Glutamatergic neuron (in vitro differentiated cells): ENCODE measurements at places on chromosomes 5 and 9.

GRCh38 chr9:91193087-91193657 lies 168.5 kb downstream of the AUH start:
- H3K27ac ChIP-seq: no peak overlapping the region
- peaks cover 6% of the 10 kb centered on the region for H3K27me3 ChIP-seq
- peaks cover 19% of the 10 kb centered on the region for H3K4me1 ChIP-seq
- H3K4me3 ChIP-seq: peak overlapping the region; percentile 88
- peak; percentile 59 for DNase-seq

- no peaks in the 10 kb centered on the region for H3K4me1 ChIP-seq
- no peak overlapping the region for H3K27ac ChIP-seq
- peaks cover 5% of the 10 kb centered on the region for H3K36me3 ChIP-seq
- H3K4me3 ChIP-seq: no peak overlapping the region
- H3K27me3 ChIP-seq: peaks cover 2% of the 10 kb centered on the region
- DNase-seq: no peak
Observed at GRCh38 chr5:25405850-25406249, 761.1 kb upstream of the CDH10 start.

- H3K4me1 ChIP-seq: no peaks in the 10 kb centered on the region
- no peak overlapping the region for H3K4me3 ChIP-seq
- no peak overlapping the region for H3K27ac ChIP-seq
- no peak for DNase-seq
Observed at GRCh38 chr9:123003466-123003865, 30.0 kb upstream of the GPR21 start.

- no peak overlapping the region for H3K4me3 ChIP-seq
- no peak for DNase-seq
- no peaks in the 10 kb centered on the region for H3K36me3 ChIP-seq
- no peak overlapping the region for H3K27ac ChIP-seq
- no peaks in the 10 kb centered on the region for H3K27me3 ChIP-seq
Observed at GRCh38 chr5:67010684-67011409, 185.8 kb downstream of the CD180 start.

GRCh38 chr5:9787861-9788600 lies 157.9 kb upstream of the TAS2R1 start:
- no peaks in the 10 kb centered on the region for H3K27me3 ChIP-seq
- H3K4me1 ChIP-seq: peaks cover 3% of the 10 kb centered on the region
- DNase-seq: no peak
- H3K27ac ChIP-seq: no peak overlapping the region

- H3K4me3 ChIP-seq: peak overlapping the region; percentile 26
- no peaks in the 10 kb centered on the region for H3K36me3 ChIP-seq
- DNase-seq: no peak
- no peak overlapping the region for H3K27ac ChIP-seq
Observed at GRCh38 chr5:88144219-88145001, 124.2 kb downstream of the TMEM161B start.

- DNase-seq: no peak
- H3K4me1 ChIP-seq: peaks cover 5% of the 10 kb centered on the region
- no peak overlapping the region for H3K4me3 ChIP-seq
- H3K27ac ChIP-seq: no peak overlapping the region
Observed at GRCh38 chr9:123832858-123833650, 96.9 kb downstream of the DENND1A start.
